ENCODE measurements at places on chromosomes 2 and 18. TPM values are rescaled to one million over a fixed set of nuclear protein-coding genes. Genes with fewer than 3 reads are reported as not detected.

GRCh38 chr2:49035481-49035880 lies 118.8 kb downstream of the FSHR start:
- no peak for DNase-seq

SFTPB gene
- polyA plus RNA-seq = not detected

DNA sequence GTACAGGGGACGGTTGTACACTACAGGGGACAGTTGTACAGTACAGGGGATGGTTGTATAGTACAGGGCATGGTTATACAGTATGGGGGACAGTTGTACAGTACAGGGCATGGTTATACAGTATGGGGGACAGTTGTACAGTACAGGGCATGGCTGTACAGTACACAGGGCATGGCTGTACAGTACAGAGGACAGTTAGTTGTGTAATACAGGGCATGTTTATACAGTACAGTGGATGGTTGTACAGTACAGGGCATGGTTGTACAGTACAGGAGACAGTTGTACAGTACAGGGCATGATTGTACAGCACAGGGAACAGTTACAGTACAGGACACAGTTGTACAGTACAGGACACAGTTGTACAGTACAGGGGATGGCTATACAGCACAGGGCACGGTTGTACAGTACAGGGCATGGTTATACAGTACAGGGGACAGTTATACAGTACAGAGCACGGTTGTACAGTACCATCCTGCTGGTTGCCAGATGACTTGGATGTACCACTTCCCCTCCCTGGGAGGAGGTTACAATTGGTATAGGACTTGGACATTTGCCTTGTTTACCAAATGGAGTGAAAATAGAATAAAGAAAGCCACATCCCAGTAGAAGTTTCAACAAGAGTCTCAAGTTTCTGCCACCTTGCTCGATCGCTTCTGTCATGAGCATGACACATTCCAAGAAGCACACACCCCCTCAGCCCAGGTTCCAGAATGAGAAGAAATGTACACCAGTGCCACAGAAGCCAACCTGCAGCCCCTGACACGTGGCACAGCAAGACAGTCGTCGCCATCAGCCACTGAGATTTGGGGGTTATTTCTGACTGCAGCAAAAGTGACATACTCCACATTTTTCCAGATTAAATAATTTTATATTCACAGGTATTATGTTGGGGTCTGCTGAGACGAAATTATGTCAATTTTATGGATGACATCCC lies 16.0 kb downstream of the CYRIA start:
- no peak for DNase-seq

MAPK4 gene
- polyA plus RNA-seq = not detected

GRCh38 chr2:63680455-63680854 lies 91.7 kb downstream of the MDH1 start:
- no peak for DNase-seq

SH3RF3 gene
- polyA plus RNA-seq = 0.24 TPM

DNA sequence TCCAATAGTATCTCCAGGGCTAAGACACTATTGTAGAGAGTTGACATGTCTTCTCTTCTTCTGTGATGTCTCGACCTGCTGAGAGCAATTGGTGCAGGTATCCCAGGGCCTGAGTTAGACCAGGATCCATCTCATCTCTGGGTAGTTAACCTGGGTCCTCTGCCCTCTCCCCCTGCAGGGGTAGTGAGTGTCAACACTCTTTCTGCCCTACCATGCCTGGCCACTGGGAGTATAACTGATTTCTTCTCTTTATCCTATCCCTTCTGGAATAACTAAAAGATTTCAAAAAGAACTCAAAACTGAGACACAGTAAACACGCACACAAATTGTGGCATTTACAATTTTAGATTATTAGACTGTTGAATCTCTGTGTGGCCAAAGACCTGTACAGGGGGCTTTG lies 20.8 kb upstream of the SIX3 start:
- no peak for DNase-seq

Measured in CD8-positive, alpha-beta memory T cell (primary cell).